ENCODE measurements at places on chromosomes 11 and 22.

DNA sequence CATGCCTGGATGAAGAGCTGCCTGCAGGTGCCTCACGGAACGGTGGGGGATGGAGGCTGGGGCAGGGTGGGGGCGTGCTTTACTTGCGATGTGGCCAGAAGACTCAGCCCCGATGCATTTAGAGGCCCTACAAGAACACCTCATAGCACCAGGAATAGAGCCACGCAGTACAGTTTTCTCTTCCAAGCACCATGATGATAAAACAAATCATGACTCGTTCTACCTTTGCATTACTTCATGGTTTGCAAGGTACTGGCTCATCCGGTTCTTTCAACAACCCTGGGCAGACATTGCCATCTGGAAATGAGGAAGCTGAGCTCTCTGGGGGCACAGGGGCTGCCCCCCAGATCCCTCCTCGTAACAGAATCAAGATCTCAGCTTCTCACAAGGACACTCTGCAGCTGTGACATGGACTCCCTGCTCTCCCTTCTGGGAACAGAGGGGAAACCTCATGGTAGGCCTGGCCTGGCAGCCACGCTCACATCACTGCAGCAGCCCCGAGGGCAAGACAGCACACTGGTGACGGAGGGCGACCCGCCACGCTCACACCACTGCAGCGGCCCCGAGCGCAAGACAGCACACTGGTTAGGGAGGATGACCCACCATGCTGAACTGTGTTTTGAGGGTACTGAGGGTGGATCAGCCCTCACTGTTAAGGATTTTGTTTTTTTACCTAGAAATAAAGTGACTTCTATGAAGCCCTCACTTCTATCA, 46.9 kb downstream of the PHF21B start:
- DNase-seq: no peak

DNA sequence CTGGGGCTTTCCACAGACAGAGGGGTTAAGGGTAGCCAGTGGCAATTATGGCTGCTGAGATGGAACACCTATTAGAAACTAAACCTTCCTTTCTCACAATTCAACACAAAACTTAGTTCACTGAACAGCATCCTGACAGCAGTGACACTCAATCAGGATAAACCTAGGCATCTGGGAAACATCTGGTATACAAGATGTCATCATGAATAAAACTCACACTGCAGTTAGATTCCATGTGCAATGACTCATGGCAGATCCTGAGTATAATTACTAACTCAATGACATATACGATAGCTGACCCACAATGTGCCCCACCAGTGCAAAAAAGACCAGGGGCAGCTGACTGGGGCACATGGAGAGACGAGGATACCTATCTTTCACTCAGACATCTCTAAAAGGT, 17.7 kb downstream of the RBFOX2 start:
- DNase-seq: no peak

DNA sequence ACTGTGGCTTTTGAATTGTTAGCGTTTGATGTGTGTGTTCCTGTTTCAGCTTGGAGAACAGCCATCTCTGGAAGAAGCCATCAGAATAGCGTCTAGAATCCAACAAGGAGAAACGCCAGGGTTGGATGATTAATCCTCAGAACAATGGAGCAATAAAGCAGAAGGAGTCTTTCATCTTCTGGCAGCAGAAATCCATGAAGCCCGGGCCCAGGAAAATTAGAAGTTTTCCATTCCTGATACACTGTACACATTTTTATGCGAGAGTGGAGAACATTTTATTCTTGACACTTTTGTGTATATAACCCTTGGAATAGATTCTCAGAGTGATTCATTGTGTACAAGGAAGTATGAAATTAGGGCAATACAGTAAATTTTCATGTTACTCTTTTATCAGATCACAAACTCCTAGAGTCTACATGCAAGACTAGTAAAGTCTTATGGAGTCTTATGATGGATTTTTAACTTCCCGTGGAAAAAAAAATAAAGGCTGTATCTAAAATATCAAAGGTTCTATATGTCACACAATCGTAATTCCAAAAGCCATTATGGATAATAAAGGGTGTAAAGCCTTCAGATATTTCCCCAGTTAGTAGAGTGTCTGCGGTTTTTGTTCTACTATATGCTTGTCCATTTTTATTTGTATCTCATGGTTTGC, 45.9 kb upstream of the WEE1 start:
- no peak for DNase-seq

GRCh38 chr11:67410369-67410831, 5.1 kb upstream of the CARNS1 start:
- peak; percentile 67 for DNase-seq

- DNase-seq: no peak
These were observed 8.6 kb downstream of the REXO2 start for GRCh38 chr11:114447892-114448291.

DNA sequence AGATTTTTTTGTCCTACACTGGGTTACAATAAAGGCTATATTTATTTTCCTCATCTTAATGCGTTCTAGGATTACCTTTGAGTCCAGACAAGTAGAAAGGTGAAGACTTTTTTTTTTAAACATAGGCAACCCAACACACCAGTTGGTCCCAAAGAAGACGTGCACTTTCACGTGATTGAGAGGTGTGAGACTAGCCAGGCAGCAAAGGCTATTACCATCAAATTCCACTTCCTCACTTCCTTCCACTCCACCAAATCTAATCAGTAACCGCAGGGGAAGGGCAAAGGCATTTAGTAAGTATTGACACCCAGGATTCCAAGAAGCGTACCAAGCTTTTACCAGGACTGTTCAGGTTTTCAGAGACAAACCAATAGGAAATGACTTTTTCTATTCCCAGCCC, 109.3 kb downstream of the APIP start:
- DNase-seq: no peak

DNA sequence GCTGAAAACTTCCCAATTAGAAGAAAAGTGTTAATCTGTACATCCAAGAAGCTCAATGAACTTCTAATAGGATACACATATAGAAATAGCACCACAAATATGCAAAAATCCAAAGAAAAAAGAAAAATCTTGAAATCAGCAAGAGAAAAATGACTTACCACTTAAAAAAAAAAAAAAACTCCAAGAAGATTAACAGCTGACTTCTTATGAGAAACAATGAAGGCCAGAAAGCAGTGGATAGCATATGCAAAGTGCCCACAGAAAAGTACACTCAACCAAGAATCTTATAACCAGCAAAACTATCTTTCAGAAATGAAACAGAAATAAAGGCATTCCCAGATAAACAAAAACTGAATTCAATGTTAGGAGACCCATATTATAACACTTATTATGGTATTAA, 29.9 kb upstream of the OR5B12 start:
- no peak for DNase-seq

GRCh38 chr11:34223907-34224306, 118.5 kb downstream of the NAT10 start:
- no peak for DNase-seq

GRCh38 chr22:46061501-46062231, 84.7 kb upstream of the WNT7B start:
- DNase-seq: no peak

DNA sequence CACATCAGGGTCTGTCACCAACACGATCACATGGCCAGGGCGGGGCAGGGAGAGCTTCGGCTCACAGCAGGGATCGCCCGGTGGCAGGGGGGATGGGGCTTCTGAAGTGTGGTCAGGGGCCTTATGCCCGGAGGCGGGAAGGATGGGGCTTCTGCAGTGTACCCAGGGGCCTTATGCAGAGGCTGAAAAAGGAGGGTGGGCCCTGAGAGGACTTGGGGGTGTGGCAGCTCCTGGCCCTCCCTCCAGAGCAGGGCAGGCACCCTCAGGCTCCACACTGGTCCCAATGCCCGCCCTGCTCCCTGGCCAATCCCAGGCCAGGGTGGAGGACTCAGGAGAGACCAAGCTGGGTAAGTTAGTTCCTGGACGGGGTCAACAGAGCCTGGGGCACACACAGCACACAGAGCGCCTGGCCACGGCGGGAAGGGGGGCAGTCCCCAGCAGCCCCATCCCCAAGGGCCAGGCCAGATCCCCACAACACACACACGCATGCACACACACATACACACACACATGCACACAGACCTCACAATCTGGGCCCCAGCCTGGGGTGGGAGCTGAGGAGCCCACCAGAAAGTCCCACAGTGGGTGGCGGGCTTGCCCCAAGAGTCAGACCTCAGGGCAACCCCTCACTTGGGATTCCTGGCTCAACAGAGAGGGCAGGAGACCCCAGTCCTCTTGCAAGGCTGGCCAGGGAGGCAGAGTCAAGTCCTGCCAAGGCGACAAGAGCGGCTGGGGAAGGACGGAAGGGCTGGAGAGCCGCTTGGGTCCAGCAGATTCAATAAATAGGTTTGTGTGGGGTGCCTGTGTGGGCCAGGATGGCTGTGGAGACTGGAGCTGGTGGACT, 1.1 kb upstream of the CEND1 start:
- DNase-seq: no peak

- DNase-seq: no peak
These were observed 11.4 kb downstream of the IGSF9B start for GRCh38 chr11:133945087-133945974.

GRCh38 chr11:26851696-26852095, 129.8 kb upstream of the SLC5A12 start:
- DNase-seq: no peak

DNA sequence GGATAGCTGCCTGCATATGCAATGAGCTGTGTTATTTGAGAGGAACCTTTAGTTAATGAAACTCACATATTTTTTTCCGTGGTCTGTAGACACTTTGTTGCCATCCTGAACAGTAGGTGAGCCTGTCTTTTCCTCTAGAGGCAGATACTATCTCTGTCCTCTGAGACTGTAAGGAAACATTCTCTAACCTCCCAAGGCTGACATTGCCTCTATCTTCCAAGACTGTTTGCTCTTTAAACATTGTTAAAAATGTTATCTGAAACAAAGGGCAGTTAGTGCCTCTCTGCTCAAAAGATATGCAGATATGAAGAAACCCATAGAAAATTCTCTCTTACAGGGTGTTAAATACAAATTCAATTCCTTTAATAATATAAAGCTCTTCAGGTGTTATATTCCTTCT, 963.8 kb upstream of the CNTN5 start:
- no peak for DNase-seq

GRCh38 chr11:60204922-60205321, 22.0 kb upstream of the MS4A6A start:
- no peak for DNase-seq

DNA sequence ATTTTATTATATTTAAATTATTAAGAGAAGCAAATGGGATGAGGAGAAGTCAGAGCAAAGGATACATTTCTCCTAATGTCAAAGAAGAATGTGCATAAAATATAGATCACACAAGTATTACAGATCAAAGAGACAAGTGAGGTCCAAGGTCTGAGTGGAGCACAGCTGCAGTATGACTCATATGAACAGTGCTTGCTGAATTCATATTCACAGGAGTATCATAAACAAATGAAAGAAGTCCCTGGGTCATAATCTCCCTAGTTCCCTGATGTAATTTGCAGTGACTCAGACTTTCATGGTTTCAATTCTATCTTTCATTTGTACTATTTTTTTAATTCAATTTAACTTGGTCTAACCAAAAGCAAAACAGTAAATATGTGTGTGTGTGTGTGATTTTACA, 499.0 kb upstream of the CCDC179 start:
- DNase-seq: no peak

GRCh38 chr11:5275369-5276110, 5.8 kb upstream of the HBE1 start:
- DNase-seq: no peak

DNA sequence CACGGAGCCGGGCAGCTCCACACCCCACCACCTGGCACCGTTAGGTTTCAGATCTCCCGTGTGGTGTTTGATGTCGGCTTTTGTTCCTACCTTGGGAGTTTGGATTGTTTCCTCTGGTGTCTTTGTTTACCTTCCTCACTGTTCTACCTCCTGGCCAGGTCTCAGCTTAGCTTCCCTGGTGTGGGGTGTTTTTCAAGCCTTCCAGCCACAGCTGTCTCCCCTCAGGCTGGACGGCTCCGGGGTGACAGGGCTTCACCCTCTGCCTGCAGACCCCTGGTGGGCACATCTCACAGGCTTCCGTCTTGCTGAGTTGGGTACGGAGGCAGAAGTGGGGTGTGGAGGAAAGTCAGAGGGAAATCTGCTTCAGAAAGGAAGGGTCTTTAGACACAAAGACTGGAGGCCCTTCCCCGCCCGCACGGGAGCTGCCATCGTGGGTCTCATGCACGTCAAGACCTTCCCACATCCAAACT, 59.6 kb upstream of the EMID1 start:
- DNase-seq: no peak

DNA sequence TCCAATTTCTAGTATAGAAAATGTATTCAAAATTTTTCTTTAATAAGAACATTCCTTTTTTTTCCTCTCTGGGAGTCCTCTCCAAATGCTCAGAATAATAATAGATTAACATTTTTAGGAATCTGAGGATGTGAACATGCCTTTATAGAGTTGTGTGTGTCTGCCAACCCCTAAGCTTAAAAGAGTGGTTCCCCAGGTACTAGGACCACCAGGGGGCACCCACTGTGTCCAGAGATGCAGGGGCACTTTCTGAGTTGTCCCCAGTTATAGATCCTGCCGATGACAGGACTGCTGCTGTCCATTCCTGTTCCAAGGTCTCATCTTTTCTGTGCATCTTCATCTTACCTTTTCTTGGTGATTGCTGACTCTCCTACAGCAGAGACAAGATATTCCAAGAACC, 27.0 kb upstream of the MICAL2 start:
- no peak for DNase-seq

- no peak for DNase-seq
These were observed 198.2 kb downstream of the IGLL1 start for GRCh38 chr22:23381661-23382427.

DNA sequence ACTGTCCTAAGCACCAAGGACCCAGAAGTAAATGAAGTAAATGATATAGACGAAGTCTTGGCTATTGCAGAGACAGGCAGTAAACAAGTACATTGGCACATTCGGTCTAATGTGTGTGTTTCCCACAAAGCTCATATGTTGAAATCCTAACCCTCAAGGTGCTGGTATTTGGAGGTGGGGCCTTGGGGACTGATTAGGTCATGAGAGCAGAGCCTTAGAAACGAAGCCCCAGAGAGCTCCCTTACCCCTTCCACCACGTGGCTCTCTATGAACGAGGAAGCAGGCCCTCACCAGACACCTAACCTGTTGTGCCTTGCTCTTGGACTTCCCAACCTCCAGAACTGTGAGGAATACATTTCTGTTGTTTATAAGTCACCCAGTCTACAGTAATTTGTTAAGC, 14.9 kb downstream of the CLMP start:
- no peak for DNase-seq

GRCh38 chr11:101618709-101619108, 34.9 kb upstream of the TRPC6 start:
- no peak for DNase-seq

- no peak for DNase-seq
These were observed 155.1 kb downstream of the LDLRAD3 start for GRCh38 chr11:36098853-36099375.

- no peak for DNase-seq
These were observed 79.5 kb upstream of the CRYBB3 start for GRCh38 chr22:25120093-25120561.

GRCh38 chr11:3109921-3110706, 52.9 kb upstream of the CARS1 start:
- DNase-seq: no peak

GRCh38 chr11:62708392-62708791, 916 bp downstream of the GNG3 start:
- DNase-seq: no peak

All from nucleus accumbens (tissue), 56 donors.